ENCODE measurements at places on chromosomes 5 and 9.
A peak's percentile ranks its signal among the peaks of the same experiment; 100 is the strongest.

- H3K4me1 ChIP-seq, result no peaks in the 10 kb centered on the region
- H3K27ac ChIP-seq, result no peak overlapping the region
- DNase-seq, result peak; percentile 52
- no peaks in the 10 kb centered on the region for H3K36me3 ChIP-seq
- no peak overlapping the region for H3K4me3 ChIP-seq
These were observed 4.4 kb downstream of the TAS2R1 start for GRCh38 chr5:9625731-9626130.

DNA sequence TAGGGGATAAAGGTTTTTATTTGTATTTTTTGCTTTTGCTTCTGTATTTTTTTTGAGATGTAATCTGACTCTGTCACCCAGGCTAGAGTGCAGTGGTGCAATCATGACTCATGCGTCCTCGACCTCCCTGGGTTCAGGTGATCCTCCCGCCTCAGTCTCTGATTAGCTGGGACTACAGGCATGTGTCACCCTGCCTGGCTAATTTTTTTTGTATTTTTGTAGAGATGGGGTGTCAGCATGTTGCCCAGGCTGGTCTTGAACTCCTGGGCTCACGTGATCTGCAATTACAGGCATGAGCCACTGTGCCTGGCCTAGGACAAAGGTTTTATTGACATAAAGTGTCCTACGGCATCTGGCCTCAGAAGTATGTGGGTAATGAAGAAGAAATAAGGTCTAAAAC lies 297.1 kb upstream of the C9orf72 start:
- no peak overlapping the region for H3K27ac ChIP-seq
- DNase-seq, result no peak
- H3K4me1 ChIP-seq, result no peaks in the 10 kb centered on the region
- H3K27me3 ChIP-seq, result no peaks in the 10 kb centered on the region

DNA sequence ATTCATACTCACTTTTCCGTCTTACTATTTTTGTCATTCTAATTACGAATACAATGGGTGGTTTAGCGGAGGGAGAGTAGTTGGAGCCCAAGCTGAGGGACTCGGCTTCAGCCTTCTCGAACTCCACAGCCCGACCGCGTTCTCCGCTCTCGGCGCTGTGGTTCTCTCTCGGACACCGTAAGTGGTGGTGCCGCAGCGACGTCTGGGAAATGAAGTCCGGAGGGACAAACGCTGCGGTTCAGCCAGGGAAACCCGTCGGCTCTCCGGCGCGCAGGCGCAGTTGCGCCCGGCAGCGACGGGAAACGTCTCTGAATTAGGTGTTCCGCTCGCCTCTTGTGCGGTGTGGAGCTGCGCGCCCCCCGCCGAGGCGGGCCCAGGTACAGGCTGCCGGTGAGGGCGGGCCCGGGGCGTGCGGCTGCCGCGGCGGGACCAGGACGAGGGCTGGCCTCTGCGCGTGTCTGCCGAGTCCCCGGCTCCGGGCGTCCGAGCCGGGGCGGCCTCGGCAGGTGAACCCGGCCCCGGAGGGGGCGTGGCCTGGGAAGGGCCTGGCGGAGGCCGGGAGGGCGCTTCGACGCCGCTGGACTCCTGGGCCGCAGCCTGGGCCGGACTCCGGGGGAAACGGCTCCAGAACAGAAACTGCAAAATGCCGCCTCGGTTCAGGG lies at the start of gene ZNF879:
Gene ZNF879 (plus strand): TSS at position 277 of the 662 bp plus-strand sequence. CDS start 1,201 bp downstream, outside the sequence.
- H3K36me3 ChIP-seq, result peaks cover 34% of the 10 kb centered on the region
- DNase-seq, result peak; percentile 94
- H3K4me3 ChIP-seq, result peak within 1 kb of the TSS; percentile 59

DNA sequence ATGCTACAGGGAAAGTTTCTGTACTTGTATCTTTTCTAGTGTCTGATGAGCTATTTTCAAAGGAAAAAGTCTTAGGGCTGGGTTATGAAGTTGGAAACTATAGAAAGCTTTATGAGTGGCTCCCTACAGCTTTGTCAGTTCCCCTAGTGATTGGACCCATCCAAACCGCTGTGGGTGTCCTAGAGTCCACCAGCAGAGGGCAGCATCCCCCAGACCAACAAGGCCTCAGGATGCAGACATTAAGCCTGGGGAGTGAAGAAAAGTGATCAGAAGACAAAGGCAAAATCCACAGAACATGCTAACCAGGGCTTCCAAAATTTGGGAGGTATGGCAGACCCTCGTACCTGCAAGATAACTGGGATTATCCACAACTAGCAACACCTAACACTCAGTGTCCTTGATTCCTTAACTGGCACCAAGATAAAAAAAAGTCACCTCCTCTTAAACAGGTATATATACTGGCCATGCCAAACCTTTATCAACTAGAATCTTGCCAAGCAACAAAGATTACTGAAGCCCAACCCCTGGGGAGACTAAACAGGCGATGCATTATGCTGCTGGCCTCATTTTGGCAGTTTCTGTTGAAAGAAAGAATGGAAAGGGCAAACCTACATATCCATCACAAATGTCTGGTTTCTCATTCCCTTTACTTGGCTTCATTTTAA lies 110.4 kb upstream of the NR5A1 start:
- no peaks in the 10 kb centered on the region for H3K36me3 ChIP-seq
- H3K4me1 ChIP-seq, result peaks cover 5% of the 10 kb centered on the region
- no peak overlapping the region for H3K27ac ChIP-seq
- DNase-seq, result peak; percentile 41

DNA sequence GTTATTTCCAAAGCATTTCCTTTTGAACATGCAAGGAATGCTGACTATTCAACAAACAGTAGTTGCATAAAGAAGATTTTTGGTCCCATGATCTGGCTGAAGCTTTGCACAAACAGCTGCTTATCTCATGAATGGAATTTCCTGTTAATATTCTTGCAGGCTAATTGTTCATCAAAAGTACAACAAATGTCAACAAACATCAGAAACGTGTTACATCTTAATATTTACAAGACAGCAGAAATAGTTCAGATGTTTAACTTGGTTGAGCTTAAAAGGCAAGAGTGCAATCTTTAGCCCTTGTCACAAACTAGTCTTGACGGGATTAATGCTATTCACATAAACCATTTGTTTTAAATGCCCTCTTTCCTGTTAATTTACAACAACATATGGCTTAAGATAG lies 47.9 kb upstream of the BASP1 start:
- no peaks in the 10 kb centered on the region for H3K36me3 ChIP-seq
- H3K27me3 ChIP-seq, result no peaks in the 10 kb centered on the region
- H3K27ac ChIP-seq, result no peak overlapping the region
- H3K4me3 ChIP-seq, result no peak overlapping the region

DNA sequence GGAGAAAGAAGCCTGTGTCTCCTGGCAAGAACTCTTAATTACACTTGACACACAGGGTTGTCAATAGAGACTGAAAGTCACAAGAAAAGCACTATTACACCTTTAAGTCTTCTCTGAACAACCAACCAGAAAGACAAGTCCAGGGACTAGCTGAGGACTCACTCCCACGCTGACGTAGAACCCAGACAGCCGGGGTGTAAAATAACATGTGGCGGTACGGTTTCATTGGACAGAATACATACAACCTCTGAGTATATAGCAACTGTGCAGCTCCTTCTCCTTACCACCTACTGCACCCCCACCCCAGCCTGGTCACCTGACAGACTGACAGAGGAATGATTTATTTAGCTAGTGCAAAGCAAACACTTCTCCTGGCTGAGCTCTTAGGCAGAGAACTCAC lies 103.4 kb upstream of the RASEF start:
- no peaks in the 10 kb centered on the region for H3K36me3 ChIP-seq
- no peak for DNase-seq
- H3K27me3 ChIP-seq, result no peaks in the 10 kb centered on the region

GRCh38 chr9:14902561-14902960 lies 7.7 kb downstream of the FREM1 start:
- H3K27me3 ChIP-seq, result no peaks in the 10 kb centered on the region
- H3K4me3 ChIP-seq, result no peak overlapping the region
- H3K27ac ChIP-seq, result no peak overlapping the region
- no peaks in the 10 kb centered on the region for H3K36me3 ChIP-seq

- no peaks in the 10 kb centered on the region for H3K27me3 ChIP-seq
- no peaks in the 10 kb centered on the region for H3K4me1 ChIP-seq
- H3K36me3 ChIP-seq, result no peaks in the 10 kb centered on the region
- H3K27ac ChIP-seq, result no peak overlapping the region
These were observed 56.0 kb upstream of the ZNF354A start for GRCh38 chr5:178786417-178786816.

All from spinal cord (tissue), 10 donors.